Tibial artery (tissue), 4 donors: ENCODE measurements at places on chromosomes 3 and 15.
A peak's percentile ranks its signal among the peaks of the same experiment; 100 is the strongest.

GRCh38 chr3:187742351-187743171 is 2.7 kb downstream of the BCL6 start:
- no peak for DNase-seq

- no peak for DNase-seq
Measured at GRCh38 chr3:145094355-145094941, 1066.5 kb downstream of the PLOD2 start.

DNA sequence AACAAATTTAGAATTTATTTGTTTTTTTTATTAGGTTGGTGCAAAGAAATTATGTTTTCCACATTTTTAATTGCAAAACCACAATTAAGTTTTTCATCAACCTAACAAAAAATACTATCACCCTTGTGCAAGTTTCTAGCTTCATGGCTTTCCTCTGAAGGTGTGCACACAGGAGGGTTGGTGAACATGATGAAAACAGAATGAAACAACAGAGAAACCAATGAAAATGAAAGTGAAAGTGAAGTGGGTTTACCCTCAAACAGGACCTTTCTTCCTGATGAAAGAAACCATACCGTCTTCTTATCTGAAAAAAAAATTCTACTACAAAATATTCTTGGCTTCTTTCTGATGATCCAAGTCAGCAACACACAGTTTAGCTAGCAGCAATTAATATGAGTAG is 71.9 kb upstream of the FEZF2 start:
- DNase-seq, result no peak

GRCh38 chr3:195094191-195094921 is 176.6 kb downstream of the XXYLT1 start:
- DNase-seq, result peak; percentile 61

DNA sequence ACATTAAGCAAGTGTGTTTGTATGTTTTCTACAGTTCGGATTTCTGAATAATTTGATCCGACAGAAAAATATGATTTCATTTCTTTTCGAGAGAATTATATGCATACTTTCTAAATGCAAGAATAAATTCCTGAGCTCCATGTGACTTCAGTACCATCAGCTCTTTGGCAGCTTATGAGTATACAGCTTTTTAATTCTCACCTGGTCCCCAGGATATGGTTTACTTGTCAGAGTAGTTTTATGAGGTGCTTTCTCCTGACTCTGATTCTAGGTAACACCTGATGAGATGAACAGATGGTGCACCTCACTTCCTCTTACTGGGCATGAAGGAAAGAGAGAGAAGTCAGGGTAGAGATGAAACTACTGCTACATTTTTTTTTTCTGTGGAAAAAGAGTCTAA is 3.1 kb downstream of the HGD start:
- DNase-seq, result no peak

DNA sequence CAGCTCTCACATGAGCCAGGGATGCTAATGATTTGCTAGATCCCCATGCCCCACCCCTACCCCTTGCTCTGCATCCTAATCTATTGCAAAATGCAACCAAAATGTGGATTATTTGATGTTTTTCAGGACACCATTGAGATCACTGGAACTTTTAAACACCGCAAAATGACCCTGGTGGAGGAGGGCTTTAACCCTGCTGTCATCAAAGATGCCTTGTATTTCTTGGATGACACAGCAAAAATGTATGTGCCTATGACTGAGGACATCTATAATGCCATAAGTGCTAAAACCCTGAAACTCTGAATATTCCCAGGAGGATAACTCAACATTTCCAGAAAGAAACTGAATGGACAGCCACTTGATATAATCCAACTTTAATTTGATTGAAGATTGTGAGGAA is 29.7 kb downstream of the HDC start:
- no peak for DNase-seq

DNA sequence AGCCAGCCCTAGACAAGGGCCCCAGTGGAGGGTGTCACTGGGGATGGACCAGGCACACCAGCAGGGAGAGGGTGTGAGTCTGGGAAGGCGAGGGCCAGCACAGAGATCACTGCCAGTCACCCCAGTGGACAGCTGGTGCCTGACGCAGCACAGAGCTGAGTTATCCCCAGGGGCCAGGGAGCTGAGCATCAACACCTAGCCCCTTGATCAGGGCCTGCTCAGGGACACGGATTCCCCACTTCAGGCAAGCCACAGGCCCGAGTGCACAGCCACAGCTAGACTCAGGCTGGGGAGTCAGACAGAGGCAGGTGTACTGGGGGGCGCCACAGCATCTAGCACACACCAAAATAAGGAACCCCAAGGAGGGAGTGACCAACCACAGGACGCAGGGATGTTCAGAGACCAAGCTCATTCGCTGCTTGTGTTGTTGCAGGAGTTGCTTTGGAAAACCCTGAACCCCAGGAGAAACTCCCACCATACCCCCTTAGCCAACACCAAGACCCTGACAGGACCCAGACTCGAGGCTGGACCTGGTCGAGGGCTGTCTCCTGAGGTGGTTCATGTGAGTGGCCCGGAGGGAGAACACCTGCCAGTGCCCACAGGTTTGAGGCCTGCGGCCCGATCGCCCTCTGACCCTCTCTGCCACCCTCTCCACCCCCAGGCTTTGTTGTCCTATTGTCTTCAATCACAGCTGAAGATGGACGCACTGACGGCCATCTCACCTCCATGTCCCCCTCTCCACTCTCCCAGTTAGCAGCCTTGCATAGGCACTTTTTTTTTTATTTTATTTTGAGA is 146.8 kb downstream of the TPRA1 start:
- DNase-seq, result peak; percentile 54

DNA sequence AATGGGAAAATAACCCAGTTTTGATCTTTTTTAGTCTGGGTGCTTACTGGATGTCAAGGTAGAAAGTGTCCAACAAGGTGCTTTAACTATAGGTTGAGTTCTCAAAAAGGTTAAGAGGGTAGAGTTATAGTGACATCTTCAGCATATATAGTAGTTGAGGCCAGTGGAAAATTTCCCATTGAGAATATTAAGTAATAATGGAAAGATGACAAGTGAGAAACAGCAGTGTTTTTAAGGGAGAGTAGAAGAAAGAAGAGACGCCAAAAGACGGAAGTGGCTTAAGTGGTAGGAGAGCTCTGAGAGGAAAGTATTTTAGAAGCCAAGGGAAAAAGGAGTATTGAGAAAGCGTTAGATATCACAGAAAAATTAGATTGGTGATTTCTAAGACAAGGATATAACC is 10.6 kb downstream of the SPRED1 start:
- DNase-seq, result no peak

DNA sequence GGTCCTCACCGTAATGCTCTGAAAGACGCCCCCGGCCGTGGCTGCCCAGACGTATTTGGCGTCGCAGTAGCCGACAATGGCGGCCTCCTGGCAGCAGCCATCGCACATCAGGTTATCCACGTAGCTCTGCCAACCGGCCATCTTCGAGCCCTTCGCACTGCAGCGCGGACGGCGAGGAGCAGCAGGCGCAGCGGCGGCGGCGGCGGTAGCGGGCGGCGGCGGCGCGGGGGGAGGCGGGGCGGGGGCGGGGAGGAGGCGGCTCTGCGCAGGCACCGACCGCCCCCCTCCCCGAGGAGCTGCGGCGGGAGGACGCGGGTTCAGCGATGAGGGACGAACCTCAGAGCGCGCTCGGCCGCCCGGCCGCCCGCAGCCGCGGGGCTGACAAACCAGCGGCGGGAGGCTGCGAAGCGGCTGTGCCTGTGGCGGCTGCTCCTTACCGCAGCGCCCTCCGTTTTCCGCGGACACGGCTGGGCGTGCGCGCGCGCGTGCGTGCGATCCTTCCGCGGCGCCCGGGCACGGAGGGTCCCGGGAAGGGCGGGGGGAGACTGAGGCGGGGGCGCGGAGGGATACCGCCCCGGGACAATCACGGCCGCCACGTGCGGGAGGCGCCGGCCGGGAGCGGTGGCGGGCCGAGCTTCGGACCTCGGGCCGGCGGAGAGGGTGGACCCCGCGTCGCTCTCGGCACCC is at the start of gene PFN2:
TSS of gene PFN2 (minus strand) at position 180 of the 687 bp plus-strand sequence. CDS start at position 141, 39 bp downstream.
- DNase-seq, result peak; percentile 85

GRCh38 chr3:38853011-38853410 is 37.0 kb upstream of the SCN10A start:
- no peak for DNase-seq

GRCh38 chr15:44726136-44726535 is 10.2 kb upstream of the TRIM69 start:
- DNase-seq, result no peak

DNA sequence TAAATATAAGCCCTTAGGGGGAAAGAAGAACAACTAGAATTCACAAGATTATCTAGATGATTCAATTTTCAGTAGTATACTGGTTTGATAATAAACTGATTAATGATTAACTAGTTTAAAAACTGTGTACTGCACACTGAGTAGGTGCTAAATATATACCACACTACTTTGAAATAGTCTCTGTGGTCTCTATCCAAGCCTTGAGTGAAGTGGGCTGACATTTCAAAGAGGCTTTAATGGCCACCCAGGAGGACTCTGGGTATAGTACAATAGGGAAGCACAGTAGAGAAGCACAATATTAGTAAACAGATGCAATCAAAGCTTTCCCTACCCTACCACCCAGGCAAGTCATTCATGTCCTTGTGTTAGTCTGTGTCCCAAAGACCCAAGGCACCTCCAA is 46.7 kb downstream of the FILIP1L start:
- no peak for DNase-seq

DNA sequence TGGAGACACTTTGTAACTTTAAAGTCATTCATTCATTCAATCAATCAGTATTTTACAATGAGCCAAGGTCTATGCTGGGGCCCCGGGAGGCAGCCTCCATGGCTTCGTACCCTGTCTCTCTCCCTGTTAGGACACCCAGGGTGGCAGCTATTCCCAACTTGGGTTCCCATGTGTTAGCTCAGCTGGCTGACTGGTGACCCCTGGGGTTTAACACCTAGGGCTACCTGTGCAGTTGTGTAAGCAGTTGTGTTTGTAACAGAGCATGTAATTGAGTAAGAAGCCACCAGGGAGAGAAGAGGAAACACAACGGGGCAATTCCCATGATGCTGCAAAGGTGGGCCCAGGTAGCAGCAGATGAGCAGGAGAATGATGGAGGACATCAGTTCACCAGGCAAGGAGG is 132.4 kb downstream of the ADAMTS9 start:
- DNase-seq, result no peak

GRCh38 chr3:126460381-126460780 is 15.3 kb downstream of the ZXDC start:
- DNase-seq, result no peak

- DNase-seq, result no peak
Measured at GRCh38 chr3:81173514-81173913, 587.9 kb downstream of the GBE1 start.

- DNase-seq, result no peak
Measured at GRCh38 chr15:36331531-36332275, 247.7 kb upstream of the CDIN1 start.

DNA sequence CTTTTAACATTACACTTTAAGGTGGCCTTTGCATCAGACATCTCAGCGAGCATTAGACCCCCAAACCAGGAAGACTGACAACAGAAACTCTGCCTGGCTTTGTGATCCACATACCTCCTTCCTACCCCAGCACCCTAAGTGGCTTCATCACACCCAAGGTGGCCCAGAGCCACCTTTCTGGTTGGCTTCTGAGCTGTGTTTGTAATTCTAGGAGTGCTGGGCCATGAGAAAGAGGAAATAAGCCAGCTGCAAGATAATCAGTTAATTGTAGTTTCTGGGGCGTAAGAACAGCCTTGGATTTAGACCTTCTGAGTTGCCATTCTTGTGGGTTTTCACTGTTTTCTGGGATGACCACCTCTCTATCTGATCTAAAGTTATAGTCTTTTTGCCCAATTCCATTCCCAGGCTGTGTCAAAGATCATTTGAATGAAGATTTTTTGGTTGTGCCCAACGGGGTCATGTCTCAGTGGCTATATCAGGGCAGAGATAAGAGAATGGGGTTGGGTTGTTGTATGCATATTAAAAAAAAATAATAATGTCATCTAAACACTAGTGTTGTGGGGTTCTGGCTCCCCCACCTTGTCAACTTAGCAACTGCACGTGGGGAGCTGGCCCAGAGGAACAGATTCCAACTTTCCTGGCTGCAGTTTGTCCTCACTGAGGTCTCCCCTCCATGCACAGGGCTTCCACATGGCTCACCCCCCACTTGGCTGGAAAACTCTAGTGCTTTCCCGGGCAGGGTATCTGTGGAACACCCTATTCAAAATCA is 234.8 kb upstream of the WNT5A start:
- no peak for DNase-seq

DNA sequence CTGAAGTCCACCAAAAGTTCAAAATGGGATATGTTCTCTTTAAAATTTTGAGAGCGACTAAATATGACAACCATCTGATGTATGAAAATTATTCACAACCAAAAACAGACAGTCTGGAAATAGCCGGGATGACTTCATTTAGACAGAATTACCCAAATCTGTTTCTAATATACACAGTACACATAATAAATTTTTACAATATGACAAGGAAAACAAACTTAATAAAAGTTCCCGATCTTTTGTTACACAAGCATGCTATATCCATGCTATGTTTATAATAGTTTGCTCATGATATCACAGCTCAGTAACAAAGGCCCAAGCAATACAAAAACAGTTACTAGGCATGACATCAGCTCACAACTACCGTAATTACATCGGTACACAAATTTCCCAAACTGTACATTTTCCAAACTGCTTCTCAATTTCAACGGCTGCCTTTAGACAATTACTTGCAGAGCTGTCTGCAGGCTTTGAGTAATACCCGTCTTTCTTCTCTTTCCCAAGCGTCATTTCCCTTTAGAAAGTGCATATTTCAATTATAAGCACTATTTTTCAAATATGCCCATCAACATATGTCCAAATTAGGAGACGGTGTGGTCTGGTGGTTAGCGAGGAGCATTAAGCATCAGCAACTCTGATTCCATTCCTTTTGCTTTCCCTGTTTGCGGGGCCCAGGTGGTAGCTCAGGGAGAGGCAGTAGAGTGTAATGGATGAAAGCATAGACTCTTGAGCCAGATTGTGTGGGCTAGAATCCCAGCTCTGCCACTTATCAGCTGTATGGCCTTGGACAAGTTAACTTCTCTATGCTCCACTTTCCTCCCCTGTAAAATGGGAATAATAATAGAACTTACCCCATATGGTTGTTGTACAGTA is 481.2 kb downstream of the FOXP1 start:
- no peak for DNase-seq

GRCh38 chr15:45919806-45920205 is 285.0 kb downstream of the SQOR start:
- no peak for DNase-seq

- no peak for DNase-seq
Measured at GRCh38 chr3:55512571-55513343, 25.7 kb upstream of the WNT5A start.

DNA sequence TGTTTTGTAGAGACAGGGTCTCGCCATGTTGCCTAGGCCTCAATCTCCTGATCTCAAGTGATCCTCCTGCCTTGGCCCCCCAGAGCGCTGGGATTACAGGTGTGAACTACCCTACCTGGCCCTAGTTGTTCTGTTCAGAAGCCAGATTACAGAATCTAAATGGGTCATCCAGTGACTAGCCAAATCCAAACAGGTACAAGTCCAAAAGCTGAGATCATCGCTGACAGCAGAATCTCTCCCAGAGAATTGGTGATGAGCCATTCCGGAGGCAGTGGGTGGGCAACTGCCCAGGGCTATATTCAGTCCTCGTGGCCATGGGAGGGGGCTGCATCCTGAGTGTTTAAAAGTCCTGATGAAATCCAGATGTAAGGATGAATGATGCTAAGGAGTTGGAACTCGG is 47.5 kb upstream of the SEMA4B start:
- DNase-seq, result no peak
